ENCODE measurements at places on chromosomes 13 and 19.

DNA sequence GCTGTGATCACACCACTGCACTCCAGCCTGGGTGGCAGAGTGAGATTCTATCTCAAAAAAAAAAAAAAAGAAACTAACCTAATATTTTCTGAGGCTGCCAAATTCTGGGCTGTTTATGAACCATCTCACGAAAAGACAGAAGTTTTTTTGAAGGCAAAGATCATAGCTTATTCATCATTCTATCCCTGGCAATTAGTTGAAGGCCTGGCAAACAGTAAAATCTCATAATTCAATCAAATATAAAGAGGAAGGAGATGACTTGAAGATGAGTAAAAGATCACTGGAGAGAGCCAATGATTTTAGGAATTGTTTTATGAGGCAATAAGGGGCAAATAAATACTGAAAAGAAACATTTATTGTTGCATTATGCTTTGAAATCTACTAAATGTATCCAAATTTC lies 216.5 kb downstream of the DCLK1 start:
- DNase-seq, result no peak

GRCh38 chr13:21032656-21033055 lies 28.7 kb downstream of the LATS2 start:
- no peak for DNase-seq

DNA sequence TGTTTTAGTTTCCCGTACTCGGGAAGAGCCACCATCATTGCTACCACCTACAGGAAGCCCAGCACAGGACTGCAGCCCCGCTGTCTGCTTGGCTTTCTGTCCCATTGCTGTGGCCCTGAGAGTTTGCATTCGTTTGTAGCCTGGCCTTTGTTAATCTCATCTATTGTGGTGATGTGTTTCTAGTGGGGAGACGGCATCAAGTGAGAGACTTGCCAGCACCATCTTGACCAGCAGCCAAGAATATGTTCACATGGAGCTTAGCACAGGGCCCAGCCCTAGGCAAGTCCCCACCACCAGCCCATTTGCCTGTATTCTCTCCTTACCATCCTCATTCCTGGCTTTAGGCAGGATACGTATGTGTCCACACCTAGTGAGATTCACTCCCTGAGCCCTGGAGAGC lies 17.3 kb upstream of the OVOL3 start:
- DNase-seq, result no peak

DNA sequence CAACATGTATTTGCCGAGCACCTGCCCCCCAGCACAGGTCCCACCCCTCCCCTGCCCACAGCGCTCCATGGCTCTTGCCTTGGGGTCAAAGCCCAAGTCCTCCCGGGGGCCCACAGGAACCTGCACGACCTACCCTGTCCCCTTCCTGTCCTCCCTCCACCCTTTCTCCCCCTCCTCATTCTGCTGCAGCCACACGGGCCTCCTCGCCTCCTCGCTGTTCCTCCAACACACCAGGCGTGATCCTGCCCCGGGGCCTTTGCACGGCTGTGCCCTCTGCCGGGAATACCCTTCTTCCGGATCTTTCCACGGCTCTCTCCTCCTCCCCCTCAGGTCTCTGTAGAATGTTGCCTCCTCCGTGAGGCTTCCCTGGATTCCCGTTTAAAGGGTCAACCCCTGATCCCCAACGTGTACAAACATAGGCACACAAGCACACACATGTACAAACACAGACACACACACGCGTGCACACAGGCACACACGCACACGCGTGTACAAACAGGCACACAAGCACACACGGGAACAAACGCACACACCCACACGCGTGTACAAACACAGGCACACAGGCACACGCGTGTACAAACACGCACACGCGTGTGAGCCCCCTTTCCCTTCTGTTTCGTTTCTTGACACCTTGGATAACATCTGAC lies 2.8 kb downstream of the MADCAM1 start:
- DNase-seq, result no peak

DNA sequence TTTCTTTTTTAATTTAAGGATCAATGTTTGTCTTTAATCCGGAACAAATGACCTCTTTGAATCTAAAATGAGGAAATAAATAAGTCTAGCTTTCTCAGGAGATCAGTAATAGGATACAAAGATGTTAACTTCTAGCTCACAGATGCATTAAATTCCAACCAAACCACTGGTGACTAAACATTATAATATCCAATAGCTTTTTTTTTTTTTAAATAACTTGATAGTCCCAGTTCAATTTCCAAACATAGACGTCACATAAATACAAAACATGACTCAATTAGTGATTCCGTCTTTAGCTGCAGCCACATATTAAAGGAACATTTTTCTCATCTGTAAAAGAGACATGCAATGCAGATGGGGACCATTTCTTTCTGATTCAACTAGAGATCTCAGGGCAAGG lies 390.5 kb upstream of the PCDH9 start:
- DNase-seq, result no peak

DNA sequence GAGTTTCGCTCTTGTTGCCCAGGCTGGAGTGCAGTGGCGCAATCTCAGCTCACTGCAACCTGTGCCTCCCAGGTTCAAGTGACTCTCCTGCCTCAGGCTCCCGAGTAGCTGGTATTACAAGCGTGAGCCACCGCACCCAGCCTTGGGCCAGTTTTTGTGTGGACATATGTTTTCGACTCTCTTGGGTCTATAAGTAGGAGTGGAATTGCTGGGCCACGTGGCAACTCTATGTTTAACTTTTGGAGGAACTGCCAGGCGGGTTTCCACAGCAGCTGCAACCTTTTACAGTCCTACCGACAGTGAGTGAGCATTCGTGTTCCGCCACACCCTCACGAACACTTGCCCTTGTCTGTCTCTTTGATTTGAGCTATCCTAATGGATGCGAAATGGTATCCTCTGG lies 44.9 kb downstream of the BICRA start:
- DNase-seq, result no peak

- DNase-seq, result no peak
These were observed 39.0 kb downstream of the SERTM1 start for GRCh38 chr13:36712770-36713169.

DNA sequence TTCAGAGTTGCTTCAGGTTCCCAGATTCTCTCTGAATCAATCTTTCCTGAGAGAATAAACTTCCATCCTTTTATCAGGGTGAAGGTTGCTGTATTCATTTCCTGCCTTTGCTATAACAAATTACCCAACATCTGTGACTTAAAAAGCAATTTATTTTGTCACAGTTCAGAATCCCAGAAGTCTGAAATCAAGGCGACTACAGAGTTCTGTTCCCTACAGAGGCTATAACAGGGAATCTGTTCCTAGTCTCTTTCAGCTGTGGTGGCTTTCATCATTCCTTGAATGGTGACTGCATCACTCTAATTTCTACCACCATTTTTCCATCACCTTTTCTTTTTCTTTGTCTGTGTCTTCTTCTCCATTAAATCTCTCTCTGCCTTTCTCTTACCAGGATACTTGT lies 459.3 kb upstream of the PRR20A start:
- DNase-seq, result no peak

GRCh38 chr13:31200637-31200971 lies 829 bp downstream of the B3GLCT start:
- peak; percentile 39 for DNase-seq

DNA sequence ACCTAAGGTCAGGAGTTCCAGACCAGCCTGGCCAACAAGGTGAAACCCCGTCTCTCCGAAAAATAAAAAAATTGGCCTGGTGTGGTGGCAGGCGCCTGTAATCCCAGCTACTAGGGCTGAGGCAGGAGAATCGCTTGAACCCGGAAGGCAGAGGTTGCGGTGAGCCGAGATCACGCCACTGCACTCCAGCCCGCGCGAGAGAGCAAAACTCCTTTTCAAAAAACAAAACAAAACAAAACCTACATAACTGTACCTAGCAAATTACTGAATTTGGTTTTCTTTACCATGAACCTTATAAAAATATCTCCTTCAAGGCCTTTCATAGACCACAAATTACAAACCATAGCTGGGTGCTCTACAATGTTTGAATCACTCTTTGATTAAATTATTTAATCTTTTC lies 760 bp downstream of the ZNF91 start:
- peak; percentile 27 for DNase-seq

GRCh38 chr19:40466219-40466984 lies 399 bp upstream of the SPTBN4 start:
- DNase-seq, result peak; percentile 55

GRCh38 chr19:54149021-54149812 lies 10.3 kb downstream of the LENG1 start:
- DNase-seq, result no peak

GRCh38 chr13:91074091-91074490 lies 273.4 kb upstream of the MIR17HG start:
- no peak for DNase-seq

DNA sequence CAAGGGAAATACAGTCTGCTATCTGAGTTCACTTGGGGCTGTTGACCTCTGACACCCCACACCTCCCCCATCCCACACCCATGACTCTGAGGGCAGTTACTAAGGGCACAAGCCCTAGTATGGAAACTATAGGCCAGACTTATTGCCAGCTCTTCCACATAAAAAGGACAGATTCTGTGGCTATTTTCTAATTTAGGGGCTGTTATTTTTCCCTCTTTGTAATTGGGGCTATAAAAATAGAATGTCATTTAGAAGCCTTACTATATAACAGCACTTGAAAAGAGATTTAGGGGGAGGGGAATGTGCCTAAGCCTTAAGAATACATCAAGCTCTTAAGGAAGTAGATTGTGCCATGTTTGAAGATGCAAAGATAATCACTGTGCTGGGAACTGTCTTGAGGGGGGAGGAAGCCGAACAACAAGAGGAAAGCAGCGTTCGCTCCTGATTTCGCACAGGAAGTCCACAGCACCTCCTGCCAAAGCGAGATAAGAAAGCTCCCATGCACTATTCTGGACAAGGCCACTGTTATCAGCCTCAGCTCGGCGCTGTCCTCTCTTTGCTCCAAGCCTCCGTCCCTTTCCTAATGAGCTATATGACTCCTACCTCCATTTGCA lies 86.6 kb downstream of the FLT1 start:
- DNase-seq, result no peak

GRCh38 chr19:48627865-48628314 lies 8.6 kb downstream of the SPHK2 start:
- no peak for DNase-seq

GRCh38 chr13:41025518-41025917 lies 6.4 kb upstream of the ELF1 start:
- DNase-seq, result no peak

DNA sequence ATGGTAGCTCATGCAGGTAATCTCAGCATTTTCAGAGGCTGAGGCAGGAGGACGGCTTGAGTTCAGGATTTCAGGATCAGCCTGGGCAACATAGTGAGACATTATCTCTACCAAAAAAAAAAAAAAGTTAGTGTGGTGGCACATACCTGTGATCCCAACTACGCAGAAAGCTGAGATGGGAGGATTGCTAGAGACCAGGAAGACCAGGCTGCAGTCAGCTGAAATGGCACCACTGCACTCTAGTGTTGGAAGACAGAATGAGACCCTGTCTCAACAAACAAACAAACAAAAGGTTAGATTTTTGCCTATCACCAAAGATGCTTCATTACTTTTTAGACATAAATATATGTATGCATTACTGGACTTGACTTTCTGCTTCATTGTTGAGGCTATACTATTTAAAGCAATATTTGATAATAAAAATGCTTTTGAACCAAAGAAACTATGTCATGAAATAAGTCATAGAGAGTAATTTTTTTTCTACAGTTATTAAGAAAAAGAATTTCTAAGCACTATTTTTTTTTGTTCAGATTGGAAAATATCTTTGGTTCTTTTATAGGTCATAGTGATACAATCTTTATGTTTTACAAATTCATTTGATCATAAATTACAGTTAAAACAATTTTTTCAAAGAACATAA lies 1180.1 kb upstream of the ATXN8OS start:
- DNase-seq, result no peak

DNA sequence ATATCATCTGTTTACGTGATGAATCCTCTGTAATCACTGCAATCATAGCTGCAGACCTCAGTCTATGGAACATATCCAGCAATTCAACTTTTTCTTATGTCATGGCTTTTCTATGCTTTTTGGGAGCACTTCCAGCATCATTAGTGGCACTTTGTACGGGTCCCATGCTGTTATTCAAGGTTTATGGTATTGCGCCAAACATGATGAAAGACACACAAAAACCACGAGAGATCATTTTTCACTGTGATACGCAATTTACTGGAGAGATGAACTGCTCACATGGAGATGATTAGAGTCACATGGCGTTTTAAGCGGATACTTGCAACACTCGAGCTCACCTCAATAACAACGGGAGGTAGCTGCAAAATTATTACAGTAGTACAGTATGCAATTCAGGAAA lies 2101.7 kb upstream of the PCDH20 start:
- no peak for DNase-seq

DNA sequence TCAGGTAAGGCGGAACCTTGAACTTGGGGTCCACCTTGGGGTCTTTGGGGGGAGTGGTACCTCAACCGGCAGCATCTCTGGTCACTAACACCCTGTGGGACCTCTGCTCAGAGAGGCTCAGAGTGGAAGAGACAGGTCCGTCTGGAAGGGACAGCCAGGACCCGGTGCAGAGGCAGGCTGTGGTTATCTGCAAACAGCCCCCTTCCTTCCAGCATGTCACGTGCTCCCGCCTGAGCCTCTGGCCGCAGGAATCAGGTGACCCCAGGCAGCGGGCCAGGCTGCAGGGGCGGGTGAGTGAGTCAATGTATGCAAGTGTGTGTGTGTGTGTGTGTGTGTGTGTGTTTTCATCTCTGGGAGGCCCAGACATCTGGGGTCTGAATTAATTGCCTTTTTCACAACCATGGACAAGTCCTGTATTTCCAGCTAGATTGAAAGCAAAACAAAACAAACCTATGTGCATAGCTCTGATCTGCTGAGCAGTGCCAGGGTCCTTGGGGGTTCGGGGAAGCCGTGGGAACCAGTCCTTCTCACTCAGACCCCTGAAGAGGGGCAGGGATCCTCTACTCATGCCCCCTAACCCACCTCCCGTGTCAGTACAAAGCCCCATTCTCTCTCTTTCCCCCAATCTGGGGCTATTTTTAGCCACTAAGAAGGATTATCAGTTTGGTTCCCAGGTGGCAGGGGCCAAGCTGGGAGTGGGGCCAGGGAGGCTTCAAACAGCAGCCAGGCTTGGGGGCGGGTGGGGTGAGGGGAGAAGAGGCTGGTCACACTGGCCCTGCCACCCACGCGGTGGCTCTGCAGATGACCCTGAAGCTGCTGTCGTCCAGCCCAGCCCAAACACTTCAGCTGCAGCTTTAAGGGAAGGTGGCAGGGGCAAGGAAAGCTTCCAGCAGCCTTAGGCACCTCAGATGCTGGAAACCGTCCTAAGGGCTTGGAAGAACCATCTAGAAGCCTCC lies 31.4 kb downstream of the CERS4 start:
- DNase-seq, result peak; percentile 68

- DNase-seq, result no peak
These were observed 27.2 kb upstream of the CBY2 start for GRCh38 chr13:45674908-45675307.

GRCh38 chr13:99385940-99386339 lies 78.7 kb upstream of the GPR183 start:
- DNase-seq, result no peak
